Activated T-cell treated with anti-CD3 and anti-CD28 coated beads, Interleukin-2, amount 50 U/mL, for 72 hours (primary cell): ENCODE measurements at places on chromosomes 11 and 22. TPM values are rescaled to one million over a fixed set of nuclear protein-coding genes. Genes with fewer than 3 reads are reported as not detected.

The SCO2 gene
- total RNA-seq = 8.5 TPM

The ANO1 gene
- not detected for total RNA-seq

The SPI1 gene
- 0.35 TPM for total RNA-seq

The DEUP1 gene
- total RNA-seq = not detected

The PACSIN2 gene
- total RNA-seq = 31.3 TPM
